ENCODE measurements at places on chromosomes 7 and 10.

DNA sequence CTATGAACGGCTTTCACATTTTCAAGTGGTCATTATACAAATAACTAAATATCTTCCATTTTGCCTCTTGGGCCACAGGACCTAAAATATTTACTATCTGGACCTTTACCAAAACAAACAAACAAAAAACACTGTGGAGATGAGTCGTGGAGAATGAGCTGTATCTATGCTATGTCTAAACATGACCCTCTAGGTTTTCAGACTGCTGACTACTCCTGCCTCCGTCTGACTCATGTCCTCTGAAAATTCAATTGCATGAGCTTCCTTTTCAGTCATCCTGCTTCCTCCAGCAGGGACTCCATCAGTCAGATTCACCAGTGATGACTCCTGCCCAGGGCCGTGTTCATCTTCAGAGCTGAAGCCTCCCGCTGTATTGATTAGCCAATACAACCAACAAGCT is 96.8 kb downstream of the COL28A1 start:
- no peak for DNase-seq

DNA sequence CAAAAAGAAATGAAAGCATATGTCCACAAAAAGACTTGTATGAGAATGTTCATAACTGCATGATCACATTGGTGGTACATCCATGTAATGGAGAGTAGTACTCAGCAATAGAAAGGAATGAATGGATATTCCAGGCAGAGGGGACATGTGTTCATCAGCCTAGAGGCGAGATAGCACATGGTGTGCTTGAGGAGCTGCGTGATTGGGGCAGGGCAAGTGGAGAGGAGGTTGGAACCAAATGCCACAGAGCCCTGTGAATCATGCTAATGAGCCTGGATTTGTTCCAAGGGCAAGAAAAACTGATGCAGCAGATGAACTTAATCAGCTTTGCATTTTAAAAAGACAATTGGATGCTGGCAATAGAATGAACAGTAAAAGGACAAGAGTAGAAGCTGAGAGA is 73.3 kb downstream of the C10orf90 start:
- no peak for DNase-seq

DNA sequence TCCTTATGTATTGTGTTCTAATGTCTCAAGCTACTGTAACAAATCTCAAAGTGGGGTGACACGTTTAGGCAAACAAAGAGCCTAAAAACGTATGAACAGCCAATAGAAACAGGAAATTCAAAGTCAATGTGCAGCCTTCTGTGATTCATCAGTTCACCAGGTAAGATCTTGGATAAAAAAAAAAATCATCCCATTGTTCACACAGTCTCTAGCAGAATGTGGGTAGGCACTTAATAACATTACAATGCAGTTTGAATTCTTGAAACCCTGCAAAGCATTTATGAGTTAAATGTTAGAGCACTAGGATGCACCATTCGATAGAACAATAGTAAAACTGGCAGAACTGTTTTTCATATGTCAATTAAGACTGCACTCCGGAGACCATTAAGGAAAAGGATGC is 88.2 kb upstream of the HDAC9 start:
- no peak for DNase-seq

GRCh38 chr10:2145926-2146478 is 408.7 kb upstream of the ADARB2 start:
- DNase-seq: no peak

DNA sequence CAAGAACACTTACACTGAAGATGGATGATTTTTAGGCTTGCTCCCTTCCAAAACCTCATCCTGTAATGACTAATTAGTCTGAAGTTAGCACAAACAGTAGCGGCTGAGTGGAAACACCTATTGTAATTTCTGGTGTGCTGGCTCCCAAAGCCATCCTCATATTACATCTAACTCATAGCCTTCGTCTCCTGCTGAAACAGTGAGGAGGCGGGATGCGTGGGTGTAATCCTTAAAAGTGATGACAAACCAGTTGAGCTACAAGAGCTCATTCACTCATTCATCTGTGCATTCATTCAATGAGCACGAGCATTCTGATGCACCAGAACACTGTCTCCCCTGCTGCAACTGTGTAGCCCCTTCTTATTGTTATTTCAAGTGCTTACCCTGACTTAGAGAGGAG is 235.3 kb downstream of the CALN1 start:
- DNase-seq: no peak

DNA sequence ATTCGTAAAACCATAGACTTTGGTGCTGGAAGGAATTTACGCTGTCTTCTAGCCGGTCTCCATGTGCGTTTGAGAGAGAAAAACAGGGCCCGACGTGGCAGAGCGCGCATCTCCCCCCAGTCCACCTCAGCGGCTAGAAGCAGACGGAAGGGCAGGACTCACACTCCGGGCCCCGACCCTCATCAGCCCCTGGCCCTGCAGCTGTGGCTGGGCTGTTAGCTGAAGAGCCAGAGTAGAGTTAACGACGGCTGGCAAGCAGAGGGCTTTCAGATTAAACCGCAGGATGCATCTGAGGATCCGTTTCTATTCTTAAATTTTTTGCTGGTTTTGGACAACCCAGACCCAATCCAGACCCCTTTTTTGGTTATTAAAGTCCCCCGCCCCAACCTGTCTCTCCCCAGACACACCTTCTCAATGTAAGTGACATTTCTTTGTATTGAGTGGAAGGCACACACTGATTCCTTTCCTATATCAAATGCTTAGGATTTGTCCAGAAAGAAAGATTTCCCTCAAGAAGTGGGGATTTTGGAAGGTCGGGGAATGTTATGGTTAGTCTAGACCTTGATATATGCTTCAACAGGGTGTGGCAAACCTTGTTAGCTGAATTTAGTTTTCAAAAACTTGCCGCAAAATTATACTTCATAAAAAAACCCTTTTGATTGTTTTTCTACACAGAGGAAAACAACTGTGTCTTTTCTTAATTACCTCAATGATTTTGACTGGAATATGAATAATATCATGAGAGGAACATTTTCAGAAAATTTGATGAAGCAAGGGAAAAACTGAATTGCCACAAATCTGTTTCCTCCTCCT is 1.7 kb upstream of the TBX20 start:
- no peak for DNase-seq

GRCh38 chr10:87000491-87000890 is 19.6 kb upstream of the FAM25A start:
- DNase-seq: no peak

DNA sequence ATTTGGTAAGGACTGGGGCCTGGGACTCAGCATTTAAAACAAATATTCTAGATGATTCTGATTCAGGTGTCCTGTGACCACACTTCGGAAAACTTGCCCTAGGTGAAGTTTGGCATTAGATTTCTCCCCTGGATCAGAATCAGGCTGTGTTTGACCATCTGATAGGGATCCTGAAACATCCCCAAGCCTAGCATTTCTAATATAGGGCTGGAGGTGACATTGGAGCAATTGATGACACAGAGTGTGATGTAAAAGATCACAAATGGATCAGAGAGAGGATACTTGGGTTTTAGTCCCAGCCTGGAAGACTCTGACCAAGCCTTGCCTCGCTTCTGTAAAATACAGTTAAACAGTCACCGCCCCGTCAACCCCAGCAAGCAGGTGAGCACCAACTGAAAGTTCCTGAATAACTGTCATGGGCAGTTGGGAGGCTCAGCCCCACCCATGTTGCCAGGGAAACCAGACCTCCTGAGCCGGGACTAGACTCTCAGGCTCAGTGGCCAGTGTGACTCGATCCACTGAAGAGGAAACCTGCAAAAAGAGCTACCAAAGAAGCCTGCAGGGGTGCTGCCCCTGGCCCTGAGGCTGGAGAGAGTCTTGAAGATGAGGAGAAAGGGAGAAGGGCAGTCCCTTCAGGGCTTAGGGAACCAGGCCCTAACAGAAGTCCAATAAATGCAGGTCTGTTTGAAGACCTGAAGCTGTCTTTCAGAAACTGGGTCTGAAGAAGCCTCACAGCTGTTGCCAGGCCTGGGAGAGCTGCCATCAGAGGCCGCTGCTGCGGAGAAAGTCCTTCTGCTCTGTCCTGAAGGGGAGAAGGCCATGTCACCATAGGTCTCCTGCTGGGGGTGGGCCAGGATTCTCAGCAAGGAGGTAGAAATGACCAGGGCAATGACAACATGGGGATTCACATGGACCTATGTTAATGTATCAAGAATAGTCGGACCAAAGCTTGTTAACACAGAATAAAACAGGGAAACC is 126.1 kb upstream of the KCNMA1 start:
- no peak for DNase-seq

Data from NAMALWA (cell line).